ENCODE measurements at places on chromosomes 7 and 10.

DNA sequence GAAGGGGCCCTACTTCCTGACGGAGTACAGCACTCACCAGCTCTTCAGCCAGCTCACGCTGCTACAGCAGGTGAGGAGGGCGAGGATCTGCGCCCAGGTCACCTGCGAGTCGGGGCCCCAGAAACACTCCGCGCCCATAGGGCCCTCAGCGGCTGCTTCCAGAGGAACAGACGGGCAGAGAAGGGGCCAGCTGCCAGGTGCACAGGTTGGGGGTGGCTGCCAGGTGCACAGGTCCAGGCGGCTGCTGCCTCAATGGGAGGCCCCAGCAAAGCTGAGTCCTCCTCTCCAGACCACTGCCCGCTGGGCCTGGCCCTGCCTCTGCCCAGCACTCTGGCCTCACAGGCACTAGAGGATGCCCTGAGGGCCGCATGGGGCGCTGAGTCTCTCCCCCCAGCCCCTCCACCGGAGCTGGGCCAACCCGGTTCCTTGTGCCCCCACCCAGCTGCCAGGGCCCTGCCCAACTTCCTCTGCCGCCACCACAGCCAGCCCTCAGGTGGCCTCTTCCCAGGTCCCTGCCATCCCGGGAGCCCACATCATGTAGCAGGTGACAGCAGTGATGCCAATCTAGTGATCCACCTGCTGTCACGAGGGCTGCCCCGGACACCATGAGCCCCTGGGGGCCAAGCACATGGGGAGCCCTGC, 17.0 kb upstream of the UTF1 start:
- DNase-seq, result no peak

- DNase-seq, result no peak
Measured at GRCh38 chr7:131250331-131250730, 77.3 kb upstream of the MKLN1 start.

DNA sequence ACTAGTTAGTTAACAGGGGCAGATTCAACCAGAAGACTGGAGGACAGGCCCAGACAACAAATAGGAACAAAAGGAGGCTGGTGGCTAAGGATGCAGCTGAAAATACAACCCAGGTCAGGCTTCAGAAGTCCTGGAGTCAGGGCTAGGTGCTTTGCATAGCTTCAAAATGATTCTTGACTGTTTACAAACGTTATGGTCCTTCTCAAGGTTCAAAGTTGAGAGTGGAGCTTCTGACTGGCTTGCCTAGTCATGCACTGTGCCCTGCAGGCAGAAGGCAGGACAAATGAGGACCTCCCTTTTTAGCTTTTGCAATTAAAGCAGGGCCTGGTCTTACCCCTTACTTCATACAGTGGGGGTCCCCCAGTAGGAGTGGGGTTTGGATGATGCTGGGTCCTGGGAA, 4.4 kb upstream of the CDH23 start:
- no peak for DNase-seq

- DNase-seq, result peak; percentile 66
Measured at GRCh38 chr10:129194181-129194870, 272.7 kb upstream of the MGMT start.

DNA sequence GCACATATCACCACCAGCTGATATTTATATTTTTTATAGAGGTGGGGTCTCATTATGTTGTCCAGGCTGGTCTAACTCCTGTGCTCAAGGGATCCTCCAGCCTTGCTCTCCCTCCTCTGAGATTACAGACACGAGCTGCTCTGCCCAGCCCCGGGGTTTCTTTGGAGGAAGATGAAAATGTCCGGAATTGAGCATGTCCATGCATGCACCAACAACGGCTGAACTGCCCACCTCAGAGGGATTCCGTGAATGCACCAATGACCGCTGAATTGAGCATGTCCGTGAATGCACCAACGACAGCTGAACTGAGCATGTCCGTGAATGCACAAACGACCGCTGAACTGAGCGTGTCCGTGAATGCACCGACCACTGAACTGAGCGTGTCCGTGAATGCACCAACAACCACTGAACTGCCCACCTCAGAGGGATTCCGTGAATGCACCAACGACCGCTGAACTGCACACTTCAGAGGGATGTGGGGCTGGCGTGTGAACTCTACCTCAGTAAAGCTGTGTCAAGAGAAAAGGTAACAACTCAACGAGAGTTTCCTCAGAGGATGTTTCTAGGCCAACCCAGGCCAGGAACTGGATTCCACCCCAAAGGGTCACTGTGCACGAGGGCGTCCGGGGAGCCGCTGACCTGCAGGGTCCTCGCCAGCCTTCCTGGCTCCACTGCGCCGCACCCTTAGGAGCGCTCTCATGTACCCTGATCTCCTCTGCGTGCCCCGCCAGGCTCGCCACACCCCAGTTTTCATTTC, 34.9 kb upstream of the INPP5A start:
- DNase-seq, result no peak

- no peak for DNase-seq
Measured at GRCh38 chr10:94443047-94443446, 40.7 kb downstream of the TBC1D12 start.

DNA sequence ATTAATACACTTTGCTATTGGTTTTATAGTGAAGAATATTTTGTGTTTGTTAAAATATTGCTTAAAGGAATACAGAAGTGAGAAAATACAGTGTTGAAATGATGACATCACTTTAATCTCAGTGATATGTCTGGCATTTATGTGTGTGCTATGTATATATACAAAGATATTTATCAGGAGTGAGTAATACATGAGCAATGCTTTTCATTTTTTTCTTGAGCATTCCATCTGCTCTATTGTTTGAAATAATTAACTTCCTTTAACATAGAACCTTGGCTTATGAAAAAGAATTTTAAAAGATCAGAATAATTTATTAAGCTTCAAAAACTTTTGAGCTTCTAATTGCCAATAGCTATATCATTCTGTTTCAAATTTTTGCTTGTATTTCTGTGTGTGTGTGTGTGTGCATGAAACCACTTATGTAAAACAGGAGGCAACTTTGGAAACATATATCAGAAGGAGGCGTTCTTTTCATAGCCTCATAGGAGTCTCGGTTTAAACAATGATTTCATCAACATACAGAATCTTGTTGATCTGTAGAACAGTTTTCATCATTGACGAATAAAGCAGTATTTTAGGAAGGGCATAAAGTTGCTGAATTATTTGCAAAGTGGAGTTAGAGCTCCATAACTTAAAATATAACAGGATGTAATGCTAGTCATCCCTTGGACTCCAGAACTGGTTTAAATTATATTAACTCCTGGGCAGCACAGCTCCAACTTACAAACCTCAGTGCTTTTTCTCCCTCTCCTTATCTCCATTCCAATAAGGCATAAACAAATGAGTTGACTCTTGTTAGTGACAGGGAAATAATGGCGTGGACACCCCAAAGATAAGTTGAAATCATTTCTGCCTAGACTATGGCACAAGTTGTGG, 228.4 kb upstream of the DGKB start:
- DNase-seq, result no peak

DNA sequence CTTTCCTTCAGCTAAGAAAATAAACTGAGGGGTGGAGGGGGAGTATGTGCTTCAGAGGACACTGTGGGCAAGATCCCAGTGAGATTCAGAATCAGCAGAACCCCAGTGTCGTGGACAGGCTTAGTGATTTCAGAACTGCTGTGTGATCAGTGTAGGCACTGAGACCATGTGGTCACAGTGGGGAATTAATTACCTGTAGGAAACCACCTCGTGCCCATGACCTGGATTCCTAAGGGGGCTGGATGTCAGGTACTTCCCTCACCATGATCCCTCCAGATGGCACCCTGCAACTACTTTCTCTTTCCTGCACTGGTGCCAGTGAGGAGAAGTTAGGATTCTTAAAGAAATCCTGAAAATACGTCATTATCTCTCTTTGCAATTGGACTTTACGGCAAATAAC, 64.4 kb downstream of the HBP1 start:
- DNase-seq, result no peak

- DNase-seq, result no peak
Measured at GRCh38 chr7:157693071-157693520, 356.3 kb downstream of the DNAJB6 start.

DNA sequence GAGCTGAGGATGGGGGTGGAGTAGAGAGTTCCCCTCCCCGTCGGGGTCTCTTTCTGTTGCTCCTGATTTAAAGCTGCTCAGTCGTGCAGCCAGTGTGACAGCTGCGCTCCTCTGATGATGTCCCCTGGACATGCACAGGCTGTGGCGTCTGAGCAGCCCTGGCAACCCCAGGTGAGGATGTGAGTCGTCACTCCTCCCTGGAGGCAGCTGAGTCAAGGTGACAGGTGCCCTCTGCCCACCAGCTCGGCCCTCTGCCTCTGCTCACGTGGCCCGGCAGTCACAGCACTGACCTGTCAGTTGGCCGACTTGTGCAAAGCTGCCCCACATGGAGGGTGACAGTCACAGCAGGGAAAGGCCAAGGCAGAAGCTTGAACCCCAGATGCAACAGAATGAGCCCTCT, 33.9 kb downstream of the ANXA8 start:
- DNase-seq, result no peak

DNA sequence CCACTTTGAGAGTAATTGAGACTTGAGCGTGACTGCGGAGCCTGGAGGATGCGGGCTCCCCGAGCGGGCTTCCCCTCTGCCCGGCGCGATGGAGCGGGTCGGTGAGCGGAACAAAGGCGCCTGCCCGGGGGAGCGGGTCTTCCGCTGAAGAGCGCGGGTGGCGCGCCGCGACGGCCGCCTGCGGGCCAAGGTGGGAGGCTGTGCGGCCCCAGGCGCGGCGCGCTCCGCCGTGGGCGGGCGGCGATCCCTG, at the start of gene GALNT17:
GALNT17 (plus strand) TSS at position 18 of the 250 bp plus-strand sequence.
- DNase-seq, result no peak

DNA sequence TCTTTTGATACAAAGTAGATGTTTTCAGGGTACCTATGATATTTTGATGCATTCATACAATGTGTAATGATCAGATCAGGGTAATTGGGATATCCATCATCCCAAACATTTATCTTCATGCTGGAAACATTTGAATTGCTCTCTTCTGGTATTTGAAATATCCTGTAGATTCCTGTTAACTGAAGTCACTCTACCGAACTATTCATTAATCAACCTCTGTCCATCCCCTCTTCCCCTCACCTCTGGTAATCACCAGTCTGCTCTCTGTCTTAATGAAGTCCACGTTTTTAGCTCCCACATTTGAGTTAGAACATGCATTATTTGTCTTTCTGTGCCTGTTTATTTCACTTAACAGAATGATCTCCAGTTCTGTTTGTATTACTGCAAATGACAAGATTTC, 11.3 kb downstream of the MTG1 start:
- no peak for DNase-seq

DNA sequence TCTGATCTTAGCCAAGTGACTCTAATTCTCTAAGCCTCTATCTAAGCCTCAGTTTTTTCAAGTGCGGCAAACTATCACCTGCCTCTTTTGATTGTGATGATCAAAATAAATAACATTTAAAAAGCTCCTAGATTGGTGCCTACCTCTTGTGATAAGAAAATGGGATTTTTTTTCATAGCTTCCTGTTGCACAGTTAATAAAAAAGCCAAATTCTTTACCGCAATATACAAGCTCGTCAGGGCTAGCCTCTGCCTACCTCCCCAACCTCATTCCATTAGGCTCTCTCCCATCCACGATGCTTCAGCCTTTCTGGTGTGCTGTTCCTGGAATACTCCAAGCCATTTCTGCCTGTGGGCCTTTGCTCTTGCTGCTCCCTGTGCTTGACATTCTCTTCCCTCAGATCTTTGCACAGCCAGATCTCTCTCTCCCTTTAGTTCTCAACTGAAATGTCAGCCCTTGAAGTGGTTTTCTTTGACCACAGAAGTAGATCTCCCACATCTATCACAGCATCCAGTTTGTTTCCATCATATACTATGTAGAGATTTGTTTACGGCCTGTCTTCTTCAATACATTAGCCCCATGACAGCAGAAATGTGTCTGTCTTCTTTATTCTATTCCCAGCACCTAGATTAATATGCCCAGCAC, 48.8 kb downstream of the SFR1 start:
- no peak for DNase-seq

GRCh38 chr7:37216923-37217322, 231.7 kb downstream of the ELMO1 start:
- DNase-seq, result peak; percentile 19

- DNase-seq, result peak; percentile 34
Measured at GRCh38 chr7:138097064-138097741, 20.9 kb downstream of the AKR1D1 start.

GRCh38 chr7:497346-497745, 22.3 kb downstream of the PDGFA start:
- DNase-seq, result no peak

GRCh38 chr10:129919358-129919757, 44.7 kb downstream of the EBF3 start:
- DNase-seq, result no peak

- no peak for DNase-seq
Measured at GRCh38 chr10:125128397-125129075, 31.8 kb downstream of the CTBP2 start.

DNA sequence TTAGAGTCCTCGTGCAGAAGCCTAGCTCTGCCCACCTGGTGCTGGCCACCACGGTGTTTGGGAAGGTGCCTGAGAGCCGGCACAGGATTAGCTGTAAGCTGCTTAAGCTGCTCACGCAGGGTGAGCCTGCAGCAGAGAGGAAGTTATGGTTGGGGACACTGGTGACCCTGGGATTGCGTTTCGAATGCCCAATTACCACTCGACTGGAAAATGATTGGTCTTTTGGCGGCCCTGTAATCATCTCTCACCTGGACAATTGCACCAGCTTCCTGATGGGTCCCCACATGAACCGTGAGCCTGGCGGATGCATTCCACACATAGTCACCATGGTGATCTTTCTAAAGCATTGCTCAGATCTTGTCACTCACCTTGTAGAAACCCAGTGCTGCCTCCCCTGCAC, 442.3 kb upstream of the ZMIZ1 start:
- peak; percentile 24 for DNase-seq

- DNase-seq, result no peak
Measured at GRCh38 chr10:101123085-101123814, 7.8 kb upstream of the TLX1 start.

- peak; percentile 4 for DNase-seq
Measured at GRCh38 chr7:110119883-110120581, 970.9 kb upstream of the LRRN3 start.

DNA sequence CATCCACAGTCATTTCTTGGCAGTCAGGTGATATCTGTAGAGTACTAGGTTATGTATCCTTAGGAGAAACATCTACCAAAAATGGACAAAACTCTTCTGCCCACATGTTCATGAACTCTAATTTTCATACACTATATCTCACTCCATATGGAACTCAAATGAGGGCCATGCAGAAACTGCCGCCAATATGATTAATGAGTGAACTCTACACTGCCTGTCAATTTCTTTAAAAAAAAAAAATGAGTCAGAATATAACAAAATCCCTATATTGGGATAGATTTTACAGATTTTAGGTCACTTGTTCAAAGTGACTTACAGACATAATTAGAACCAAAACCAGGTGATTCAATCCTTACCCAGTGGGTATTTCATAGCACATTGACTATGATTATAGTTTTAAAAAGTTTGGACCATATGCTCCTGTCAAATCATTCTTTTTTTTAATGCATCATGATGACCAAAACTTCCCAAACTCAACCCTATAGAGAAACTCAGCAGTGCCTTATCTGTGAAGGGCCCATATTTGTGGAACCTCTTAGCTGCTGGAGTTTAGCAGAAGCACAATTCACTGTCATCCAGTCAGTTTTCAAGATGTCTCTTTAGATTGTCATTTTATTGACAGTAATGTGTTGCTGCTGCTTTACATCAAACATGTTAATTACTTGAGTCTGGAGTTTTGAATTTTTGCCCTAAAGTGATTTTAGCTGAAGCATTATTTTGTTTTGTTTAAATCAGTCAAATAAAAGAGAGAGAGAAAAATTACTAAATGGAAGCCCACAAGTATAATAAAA, 11.1 kb downstream of the LRRN3 start:
- no peak for DNase-seq

Data from MV-4-11 (cell line).